ENCODE measurements at places on chromosomes 16 and 17.

DNA sequence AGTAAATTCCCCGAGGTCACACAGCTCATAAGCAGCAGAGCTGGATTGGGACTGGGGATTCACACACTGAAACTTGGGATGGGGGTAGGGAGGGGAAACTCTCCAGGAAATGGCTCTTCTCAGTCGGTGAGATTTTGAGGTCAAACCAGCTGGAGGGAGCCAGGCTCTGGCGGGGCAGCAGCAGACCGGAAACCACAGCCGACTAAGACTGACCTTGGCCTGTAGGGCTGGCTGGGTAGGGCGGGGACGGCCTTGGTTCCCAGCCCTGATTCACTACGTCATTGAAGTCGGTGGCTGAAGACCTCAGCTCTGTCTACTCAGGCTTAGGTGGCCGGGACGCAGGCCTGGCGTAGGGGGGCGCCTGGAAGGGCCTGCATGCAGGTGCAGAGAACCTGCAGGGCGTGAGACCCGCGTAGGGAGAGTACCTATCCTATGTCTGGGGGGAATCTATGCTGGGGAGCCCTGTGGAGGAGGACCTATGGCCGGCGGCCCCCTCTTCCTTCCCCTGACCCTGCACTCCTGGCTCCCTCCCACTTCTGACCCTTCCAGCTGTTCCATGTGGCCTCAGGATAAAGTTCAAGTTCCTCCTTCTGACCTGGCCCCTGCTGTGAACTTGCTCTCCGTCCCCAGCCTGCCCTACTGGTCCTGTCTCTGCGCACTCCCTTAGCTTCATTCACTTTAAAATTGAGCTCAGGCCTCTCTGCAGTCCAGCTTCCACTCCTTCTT, 11.9 kb upstream of the SLC4A1 start:
- peak; percentile 54 for DNase-seq

- no peak for DNase-seq
These were observed 51.9 kb upstream of the HLF start for GRCh38 chr17:55212880-55213279.

DNA sequence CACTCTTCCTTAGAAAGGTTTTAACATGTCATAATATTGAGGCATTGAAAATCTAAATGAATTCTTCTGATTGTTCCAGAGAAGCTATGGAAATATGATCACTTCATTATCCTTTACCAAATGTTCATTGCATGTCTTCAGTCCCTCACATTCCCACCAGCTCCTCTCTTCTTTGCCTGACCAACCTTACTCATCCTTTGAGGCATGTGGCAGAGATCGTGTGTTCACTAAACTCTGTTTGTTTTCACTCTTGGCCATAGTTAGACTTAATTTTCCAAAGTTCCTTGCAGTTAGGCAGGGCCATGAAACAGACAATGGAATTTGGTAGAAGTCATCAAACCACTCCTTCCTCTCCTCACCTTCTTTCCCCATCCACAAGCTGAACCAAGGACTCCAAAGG, 266.5 kb upstream of the HSBP1 start:
- DNase-seq = no peak

DNA sequence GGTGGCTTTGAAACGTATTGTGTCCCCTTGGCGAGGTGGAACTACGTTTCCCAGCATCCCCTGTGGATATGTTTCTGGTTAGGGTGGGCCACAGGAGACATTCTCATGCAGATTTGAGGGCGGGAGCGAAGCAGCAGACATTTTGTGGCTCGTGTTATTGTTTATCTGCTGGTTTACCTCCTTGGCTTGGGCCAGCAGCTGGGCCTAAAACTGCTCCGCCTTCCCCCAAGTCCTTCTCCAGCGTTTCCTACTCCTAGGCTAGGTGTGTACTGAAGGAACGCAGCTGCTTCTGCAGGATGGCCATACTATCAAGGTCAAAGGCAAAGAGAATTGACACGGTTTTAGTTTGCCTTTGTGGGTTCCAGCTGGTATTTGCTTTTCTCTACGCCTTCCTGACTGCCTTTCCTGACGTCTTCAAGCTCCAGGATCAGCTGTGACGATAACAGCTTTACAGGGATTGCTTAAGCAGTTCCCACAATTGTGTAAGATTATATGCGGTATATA, 17.2 kb upstream of the WSB1 start:
- no peak for DNase-seq

DNA sequence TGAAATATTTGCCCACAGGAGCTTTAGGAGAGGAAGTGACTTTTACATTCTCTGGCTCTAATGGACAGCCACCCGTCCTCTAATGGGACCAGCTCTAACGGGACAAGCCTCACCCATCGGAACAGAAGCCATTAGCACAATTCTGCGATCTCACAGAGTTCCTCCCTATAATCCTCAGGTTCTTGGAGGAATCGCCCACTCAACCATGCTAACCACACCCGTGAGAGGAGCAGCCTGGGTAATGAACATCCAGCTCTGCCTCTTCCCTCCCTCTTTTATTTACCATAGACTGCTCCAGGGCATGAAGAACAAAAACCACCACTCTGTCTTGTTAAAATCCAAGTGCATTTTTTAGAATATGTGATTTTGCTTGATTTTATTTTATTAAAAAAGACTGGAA, 6.8 kb downstream of the SLC35B1 start:
- no peak for DNase-seq

DNA sequence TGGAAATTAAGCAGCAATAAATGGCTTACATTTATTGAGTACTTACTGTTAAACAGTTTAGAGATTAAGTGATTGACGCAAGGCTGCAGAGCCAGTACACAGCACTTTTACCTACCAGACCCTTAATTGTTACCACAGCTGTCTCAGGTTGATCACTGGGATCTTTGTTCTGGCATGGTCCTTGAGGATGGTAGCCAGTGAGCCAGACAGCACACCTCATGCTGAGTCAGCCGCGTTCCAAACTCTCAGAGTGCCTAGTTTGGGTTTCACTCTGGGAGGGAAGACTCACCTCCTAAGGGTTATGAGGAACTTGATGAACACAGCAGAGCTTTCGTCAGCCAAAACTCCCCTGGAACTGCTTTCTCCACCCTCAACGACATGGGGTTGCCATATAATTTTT, 20.4 kb downstream of the CDH3 start:
- DNase-seq = no peak

DNA sequence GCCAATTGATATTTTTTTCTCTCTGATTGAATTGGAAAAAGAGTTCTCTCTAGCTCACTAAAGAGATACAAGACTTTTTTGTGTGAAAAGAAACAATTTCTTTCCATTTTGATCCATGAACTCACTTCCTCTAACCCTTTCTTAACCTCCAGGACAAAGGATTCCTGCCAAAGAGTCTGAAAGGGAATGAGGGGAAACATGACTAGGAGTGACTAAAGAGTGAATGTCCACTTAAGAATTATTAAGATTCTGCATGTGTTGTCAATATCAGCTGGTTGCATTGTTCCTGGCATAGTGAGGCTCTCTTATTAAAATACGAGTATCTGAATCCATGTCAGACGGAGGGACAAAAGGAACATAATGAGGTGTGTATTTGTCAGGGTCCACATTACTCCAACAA, 344.7 kb downstream of the GRIN2A start:
- no peak for DNase-seq

- DNase-seq = peak; percentile 70
These were observed 5.2 kb downstream of the ASGR1 start for GRCh38 chr17:7173687-7174602.

DNA sequence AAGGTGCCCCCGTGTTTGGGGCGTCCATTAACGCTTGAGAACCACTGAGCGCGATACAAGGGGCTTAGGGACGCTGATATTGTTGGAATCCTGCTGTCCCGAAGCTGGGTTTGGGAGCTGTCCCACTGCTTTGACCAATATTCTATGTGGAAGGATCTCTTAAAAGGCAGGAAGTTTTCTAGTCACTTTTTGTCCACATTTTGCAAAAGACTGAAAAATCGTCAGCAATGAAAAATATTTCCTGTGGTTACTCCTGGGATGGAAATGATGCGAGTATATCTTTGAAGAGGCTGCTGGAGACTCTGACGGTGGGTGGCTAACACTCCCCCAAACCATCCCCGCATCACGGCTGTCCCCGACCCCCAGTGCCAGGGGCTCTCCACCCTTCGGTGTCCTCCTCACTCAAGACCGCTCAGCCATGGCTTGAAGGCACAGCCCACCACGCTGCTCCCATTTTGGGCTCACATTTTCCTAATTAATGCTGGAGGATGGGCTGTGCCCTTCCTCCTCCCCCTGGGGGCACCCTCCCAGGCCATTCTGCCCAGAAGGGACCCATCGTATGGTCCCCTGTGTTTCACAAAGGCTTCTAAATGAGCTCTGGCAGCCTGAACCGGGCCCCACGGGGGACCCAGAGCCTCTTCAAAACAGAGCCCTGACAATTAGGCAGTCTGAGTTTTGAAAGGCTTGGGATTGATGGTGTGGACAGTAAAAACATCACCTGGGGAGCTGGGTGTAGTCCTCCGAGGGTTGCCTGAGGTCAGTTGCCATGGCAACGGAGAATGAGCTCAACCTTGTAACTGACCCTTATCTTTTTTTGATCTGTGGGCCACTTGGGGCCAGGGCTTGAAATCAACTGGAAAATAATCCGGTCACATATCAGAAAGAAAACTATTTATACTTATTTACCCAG, 158.6 kb downstream of the C16orf78 start:
- DNase-seq = no peak

Data from hematopoietic multipotent progenitor cell treated with erythropoietin and hydrocortisone succinate and interleukin-3 and kit ligand, for 8 days (in vitro differentiated cells).